ENCODE measurements at places on chromosomes 11 and 22. TPM values are rescaled to one million over a fixed set of nuclear protein-coding genes. Genes with fewer than 3 reads are reported as not detected.

The PTH gene
- total RNA-seq = not detected

The CEP164 gene
- total RNA-seq = 16.7 TPM

The PKNOX2 gene
- total RNA-seq = 0.28 TPM

The POU2AF3 gene
- 3.8 TPM for total RNA-seq

The ROBO4 gene
- 2.3 TPM for total RNA-seq

- ATAC-seq = no peak
Observed at GRCh38 chr11:46743043-46743442, 24.0 kb downstream of the F2 start.

DNA sequence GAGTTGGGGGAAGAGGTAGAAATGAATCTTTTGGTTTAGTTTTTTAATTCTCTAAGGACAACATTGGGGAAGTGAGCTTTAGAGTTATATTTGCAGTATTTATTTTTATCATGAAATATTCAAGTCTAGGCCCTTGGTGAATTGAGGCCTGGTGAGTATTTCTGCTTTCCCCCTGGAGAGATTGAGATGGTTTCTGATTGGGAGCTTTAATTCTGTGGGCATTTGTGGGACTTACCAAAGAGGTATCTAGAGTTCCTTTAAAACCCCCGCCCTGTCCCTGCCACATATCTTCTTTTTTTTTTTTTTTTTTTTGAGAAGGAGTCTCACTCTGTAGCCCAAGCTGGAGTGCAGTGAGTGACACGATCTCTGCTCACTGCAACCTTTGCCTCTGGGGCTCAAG lies 9.6 kb downstream of the ACO2 start:
- no peak for ATAC-seq

GRCh38 chr11:29527391-29527936 lies 489.4 kb downstream of the KCNA4 start:
- ATAC-seq = peak; percentile 93

DNA sequence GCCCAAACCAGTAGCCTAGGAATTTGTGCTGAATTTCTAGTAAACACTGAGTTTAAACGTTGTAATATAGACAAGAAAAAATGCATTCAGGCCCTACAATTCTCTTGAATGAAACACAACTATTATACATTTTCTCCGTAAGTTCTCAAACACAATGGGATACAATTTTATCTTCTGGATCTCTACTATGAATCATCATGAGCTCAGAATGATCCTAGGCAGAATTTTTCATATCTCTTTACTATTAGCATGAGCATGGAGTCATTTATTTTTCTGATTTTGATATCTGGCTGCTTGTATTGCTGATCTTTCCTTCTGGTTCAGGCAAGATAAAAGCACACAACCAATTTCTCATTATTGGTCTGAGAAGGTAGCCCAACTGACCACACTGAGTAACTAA lies 1123.4 kb upstream of the RAG2 start:
- no peak for ATAC-seq

- peak; percentile 81 for ATAC-seq
Observed at GRCh38 chr11:118338637-118339061, 3.9 kb downstream of the CD3D start.

- peak; percentile 38 for ATAC-seq
Observed at GRCh38 chr22:40215266-40215665, 37.5 kb downstream of the TNRC6B start.

GRCh38 chr11:128544471-128545051 lies 42.8 kb downstream of the ETS1 start:
- peak; percentile 38 for ATAC-seq

GRCh38 chr11:106480581-106481190 lies 403.2 kb downstream of the AASDHPPT start:
- ATAC-seq = no peak

GRCh38 chr11:109552376-109552775 lies 130.4 kb downstream of the C11orf87 start:
- ATAC-seq = no peak

GRCh38 chr22:26713823-26714449 lies 56.5 kb downstream of the MIAT start:
- no peak for ATAC-seq

- ATAC-seq = no peak
Observed at GRCh38 chr22:47053013-47053725, 290.7 kb downstream of the TBC1D22A start.

- peak; percentile 84 for ATAC-seq
Observed at GRCh38 chr22:41021613-41022454, 70.6 kb upstream of the EP300 start.

DNA sequence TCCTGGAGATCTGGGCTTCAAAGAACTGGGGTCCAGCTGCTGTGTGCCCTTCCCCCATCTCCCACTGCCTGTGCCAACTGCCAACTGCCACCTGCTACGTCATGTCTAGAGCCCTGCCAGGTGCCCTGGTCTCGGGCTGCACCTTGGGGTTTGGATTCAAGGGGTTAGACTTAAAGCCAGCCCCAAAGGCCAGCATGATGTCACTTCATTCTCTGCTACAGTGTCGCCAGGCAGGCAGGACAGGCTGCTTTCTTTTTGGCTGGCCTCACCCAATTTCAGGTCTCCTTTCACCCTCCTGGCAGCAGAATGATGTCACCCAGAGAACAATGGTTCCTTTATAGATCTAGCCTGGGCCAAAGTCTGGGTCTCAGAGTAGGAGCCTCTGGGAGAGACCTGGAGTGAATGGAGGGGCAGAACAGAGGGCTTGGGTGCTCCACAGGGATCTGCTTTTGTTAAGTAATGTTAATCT lies 79.5 kb upstream of the CRYBB3 start:
- peak; percentile 81 for ATAC-seq

DNA sequence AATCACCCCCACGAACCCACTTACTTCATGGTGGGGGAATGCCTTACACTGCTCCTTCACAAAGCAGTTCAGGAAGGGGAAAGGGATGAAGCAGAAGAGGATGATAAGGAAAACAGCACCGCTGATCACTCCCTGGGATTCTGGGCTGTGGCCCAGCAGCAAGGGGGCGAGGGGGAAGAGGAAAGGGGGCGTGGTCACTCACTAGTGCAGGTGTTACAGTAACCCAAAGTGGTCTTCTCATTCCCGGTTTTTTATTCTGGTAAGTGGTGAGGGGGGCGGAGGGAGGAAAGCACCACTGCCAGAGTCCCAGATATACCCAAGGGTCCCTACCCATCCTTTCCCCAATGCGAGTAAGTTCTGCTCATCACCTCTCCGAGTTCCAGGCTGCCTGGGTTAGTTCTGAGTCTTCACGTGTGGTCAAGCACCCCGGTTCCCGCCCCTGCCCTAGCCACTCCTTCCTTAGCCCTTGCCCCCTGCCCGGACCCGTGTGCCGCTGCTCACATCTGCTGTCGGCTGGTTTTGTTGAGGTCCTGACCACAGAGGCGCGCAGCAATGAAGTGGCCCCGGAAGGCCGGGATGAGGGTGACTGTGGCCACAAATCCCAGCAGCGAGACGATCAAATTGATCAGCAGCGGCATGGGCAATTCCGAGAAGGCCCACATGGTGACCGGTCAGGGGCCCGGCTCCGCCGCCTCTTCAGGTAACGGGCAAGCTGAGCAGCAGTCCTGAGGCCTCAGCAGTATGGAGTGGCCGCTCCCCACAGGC lies 477 bp downstream of the DPAGT1 start:
- peak; percentile 5 for ATAC-seq

DNA sequence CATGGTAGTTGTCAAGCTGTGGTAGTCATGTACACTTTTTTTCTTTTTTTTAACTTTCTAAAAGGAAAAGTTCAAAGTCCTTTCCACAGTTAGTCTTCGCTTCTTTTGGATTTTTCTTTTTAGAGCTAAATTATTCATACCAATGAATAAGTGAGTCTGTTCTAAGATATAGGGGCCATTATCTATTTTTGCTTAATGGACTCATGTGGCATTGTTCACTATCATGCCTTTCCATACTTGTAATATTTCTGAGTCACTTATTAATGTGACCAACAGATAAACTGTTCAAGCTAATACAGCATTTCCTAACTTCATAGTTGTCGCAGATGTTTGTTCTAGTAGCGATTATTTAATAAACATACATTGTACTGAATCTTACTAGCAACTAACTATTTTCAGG lies 8.0 kb upstream of the B3GNT6 start:
- ATAC-seq = no peak

- ATAC-seq = no peak
Observed at GRCh38 chr11:16403448-16403803, 47.1 kb upstream of the SOX6 start.

DNA sequence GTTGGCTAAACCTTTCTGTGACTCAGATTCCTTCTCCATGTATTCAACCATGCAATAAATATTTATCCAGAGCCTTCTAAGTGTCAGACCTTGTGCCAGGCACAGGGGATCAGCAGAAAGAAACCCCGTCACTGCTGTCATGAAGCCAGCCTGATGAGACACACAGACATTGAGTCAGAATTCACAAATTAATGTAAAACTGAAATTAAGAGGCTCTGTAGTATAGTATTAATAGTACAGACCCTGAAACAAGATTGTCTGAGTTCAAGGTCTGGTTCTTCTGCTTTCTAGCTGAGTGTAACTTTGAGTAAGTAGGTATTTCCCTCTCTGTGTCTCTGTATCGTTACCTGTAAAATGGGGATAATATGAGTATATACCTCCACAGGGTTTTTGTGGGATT lies 46.9 kb downstream of the ME3 start:
- no peak for ATAC-seq

DNA sequence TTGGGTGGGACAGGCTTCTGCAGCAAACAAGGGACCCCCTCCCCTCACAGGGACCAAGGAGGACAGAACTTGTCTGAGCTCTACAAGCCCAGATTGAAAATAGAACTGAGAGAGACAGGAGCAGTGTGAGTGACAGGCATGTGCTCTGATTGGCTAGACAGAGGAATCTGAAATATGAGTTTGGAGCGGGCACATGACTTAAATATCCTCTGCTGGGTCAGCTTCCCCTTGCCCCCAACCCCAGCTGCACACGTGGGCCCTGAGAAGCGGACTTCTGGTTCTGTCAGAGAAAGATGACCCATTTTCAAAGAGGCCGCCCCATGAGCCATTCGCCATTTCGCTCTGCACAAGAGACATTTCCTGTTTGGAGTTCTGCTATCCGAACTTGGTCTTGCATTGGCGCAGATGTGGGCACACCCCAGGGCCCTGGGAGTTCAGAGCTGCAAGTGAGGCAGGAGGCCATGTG lies 5.3 kb downstream of the TUBA8 start:
- no peak for ATAC-seq

- no peak for ATAC-seq
Observed at GRCh38 chr22:30474683-30475424, 3.0 kb upstream of the SEC14L3 start.

DNA sequence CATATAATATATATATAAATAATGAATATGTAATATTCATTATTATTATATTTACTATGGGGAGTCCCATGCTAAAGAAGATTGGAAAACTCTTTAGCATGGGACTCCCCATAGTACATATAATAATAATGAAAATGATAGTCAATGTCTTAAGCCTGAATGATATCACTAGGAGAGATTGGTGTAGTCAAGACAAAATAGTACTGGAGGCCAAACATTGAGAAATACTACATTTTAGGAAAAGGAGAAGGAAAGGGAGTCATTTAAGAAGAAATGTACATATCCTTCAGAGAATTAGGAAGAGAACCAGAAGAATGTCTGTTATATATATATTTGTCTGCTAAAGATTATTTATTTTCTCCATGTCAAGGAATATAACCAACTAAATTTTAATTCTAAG lies 5.0 kb upstream of the VWA5A start:
- ATAC-seq = no peak

DNA sequence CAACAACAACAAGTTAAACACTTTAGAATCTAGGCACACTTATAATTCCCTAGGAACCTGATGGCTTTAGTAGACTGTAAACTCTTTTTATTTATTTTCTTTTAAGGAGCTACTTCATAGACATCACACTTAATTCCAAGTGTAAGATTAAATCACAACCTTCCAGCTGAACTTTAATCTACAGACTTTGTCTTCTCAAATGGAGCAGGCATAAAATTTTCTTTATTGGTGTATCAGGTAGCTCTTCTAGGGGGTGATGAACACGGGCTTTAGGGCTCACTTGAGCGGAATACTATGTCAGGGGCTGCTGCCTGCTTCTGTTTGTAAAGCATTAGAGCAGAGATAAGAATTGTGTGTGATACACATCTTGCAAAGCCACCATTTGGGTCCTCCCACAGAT lies 525.8 kb upstream of the FAT3 start:
- ATAC-seq = no peak

GRCh38 chr11:79071190-79071589 lies 369.6 kb downstream of the TENM4 start:
- no peak for ATAC-seq

DNA sequence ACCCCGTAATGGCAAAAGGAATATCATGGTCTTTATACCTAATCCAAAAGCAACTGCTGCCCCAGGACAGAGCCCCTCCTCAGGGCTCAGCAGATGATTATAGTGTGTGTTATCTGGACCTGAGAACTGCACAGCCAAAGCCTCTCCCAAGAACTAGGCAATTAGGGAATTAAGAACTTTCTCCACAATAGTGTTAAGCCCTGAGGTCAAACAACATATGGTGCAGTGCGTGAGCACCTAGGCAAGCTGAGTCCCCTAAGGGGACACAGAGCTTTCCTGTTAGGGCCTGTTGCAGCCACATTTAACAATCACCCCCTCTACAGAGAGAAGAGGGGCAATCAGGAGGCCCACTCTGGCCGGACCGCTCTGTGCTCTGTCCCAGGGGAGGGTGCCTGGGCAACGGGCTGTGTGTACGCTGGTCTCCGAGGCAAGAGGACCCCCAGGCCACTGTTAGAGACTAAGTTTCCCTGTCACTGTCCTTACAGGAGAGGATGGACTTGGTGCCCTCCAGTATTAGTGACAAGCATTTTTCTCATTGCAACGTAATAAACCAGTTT lies 1.4 kb upstream of the KCNJ5 start:
- ATAC-seq = no peak

DNA sequence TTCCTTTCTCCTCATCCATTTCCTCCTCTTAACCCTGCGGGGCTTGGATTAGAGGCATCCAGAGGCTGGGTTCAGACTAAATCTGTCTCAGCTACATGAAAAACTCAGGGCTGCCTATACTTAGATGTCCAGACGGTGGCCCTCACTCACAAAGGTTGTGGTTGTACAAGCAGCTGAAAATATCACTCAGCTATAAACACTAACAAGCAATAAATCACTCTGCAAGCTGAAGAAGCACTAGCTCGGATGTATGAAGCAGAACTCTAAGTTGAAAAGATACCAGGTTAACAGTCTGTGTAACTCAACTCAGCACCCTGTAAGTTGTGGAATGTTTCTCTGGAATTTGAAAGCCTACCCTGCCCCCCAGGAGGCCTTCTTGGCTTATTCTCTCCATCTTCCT lies 82.9 kb downstream of the EXT2 start:
- ATAC-seq = no peak

DNA sequence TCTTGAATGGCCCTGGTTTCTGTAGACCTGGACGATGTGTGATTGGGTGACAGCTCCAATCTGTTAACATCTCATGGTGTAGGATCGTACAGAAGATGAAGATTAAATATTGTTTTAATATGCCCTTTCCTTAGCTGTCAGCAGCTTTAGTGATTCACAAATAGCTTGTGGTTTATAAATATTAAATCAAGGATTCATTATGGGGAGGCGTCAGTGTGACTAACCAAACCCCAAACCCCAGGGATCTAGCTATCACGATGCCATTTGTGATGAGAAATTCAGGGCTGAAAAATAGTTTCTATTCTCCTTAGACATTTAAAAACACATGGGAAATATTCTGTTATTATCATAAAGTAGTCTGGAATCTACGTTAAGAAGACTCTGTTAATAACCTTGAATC lies 73.4 kb downstream of the NCAM1 start:
- no peak for ATAC-seq

- no peak for ATAC-seq
Observed at GRCh38 chr11:71326328-71326940, 74.1 kb upstream of the SHANK2 start.

GRCh38 chr22:48936391-48936790 lies 891.3 kb downstream of the BRD1 start:
- no peak for ATAC-seq

GRCh38 chr11:31809857-31810778 lies 1.0 kb downstream of the PAX6 start:
- ATAC-seq = peak; percentile 15
